Activated gamma-delta T cell treated with Interleukin-2 at 50 U/mL for 16 hours (primary cell): ENCODE measurements at places on chromosomes 1 and 21.

DNA sequence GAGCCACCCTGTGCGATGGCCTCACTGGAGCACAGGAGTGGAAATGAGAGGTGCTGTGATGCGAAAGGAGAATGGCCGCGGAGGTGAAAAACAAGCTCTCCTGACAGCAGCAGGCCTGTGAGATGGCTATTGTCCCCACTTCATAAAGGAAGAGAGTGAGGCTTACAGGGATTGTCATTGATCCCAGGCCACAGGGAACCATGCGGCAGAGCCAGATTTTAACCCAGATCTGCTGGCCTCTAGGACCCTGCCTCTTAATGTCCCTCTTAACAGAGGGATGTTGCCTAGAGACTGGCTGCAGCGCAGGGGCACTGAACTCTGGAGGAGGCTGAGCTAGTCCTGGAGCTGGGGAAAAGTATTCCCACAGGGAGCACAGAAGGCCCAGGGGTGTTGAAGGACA, 3.1 kb upstream of the SYTL1 start:
- no peak for DNase-seq

DNA sequence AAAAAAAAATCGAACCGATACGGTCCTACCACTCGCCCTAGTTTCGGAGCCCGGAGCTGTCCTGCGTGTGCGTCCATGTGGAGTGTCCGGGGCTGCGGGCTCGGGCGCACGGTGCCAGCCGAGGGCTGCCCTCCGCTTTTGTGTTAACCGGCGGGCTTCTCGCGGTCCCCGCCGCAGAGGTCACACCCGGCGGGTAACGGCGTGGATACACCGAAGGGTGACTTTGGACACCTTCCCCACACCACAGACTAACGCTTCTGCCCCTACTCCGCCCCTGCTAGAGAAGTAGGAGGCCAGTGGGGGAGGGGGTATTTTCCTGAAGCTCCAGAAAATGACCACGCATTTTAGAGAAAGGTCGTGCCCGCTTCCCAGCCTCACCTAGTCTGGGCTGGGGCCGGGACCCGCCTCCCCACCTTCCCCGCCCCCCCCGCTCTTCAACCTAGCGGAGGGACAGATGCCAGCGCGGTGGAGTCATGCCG, 609 bp upstream of the ATF3 start:
- no peak for DNase-seq

DNA sequence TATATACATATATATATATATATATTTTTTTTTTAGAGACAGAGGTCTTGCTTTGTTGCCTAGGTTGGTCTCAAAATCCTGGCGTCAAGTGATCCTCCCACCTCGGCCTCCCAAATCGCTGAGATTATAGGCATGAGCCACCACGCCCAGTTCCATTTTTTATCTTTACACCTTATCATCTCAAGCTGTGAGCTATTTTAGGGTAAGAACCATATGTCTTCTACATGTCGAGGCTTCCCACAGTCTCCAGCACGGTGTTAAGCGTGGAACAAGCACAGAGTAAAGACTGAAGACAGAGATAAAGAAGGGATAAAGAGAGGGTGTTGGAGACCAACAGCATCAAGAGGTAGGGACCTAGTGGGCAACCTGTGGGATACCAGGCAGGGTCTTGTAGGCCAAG, 14.2 kb downstream of the ARHGEF2 start:
- DNase-seq: no peak

DNA sequence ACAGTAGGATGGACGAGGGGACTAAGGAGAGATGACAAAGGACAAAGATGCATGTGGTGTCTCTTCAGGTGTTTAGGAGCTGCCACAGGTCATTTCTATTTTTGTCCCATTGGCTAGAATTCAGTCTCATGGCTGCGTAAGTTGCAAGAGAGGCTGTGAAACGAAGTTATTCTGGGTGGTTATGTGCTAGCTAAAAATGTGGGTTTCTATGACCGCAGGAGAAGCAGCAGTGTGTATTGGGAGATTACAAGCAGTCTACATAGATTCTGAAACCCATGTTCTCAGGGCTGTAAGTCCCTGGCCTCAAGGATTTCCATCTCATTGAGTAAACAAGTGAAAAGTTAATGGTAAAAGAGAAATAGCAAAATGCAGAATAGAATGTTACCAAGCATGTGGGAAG, 110.7 kb downstream of the SPATA46 start:
- DNase-seq: no peak

DNA sequence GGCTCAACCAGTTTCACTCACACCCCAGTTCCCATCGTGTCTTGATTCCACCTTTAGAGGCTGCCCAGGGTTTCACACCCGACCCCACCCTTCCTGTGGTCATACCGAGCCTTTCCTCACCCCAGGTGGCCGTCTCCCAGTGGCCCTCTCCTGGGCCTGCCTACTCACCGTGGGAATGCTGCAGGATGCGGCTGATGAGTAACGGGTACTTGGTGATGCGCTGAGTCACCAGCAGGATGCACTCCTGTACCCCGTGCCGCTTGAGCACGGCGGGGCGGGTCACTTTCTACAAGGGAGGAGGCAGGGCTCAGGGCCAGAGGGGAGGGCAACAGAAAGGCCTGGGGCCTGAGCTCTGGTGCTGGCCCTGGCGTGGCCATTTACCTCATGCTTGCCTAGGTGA, 16.4 kb downstream of the ARHGEF2 start:
- DNase-seq: no peak

- DNase-seq: no peak
These were observed 56.4 kb upstream of the SCCPDH start for GRCh38 chr1:246667773-246668172.
